Hair follicle dermal papilla cell (primary cell): ENCODE measurements at places on chromosomes 2 and 18. TPM values are rescaled to one million over a fixed set of nuclear protein-coding genes. Genes with fewer than 3 reads are reported as not detected.

Gene CDH2
- total RNA-seq: 1.3 and 3.6 TPM in 2 replicates

Gene MDH1
- total RNA-seq: 103 and 109 TPM in 2 replicates

Gene C2orf66
- under 0.01 and 0.12 TPM in 2 replicates for total RNA-seq

Gene POU3F3
- under 0.01 TPM in 1 of 2 replicates, not detected in the other for total RNA-seq

Gene MOCOS
- total RNA-seq: 8.9 and 14.5 TPM in 2 replicates
